ENCODE measurements at places on chromosomes 2 and 18.

- peak; percentile 84 for DNase-seq
Observed at GRCh38 chr18:13447621-13448334, 229.2 kb downstream of the LDLRAD4 start.

DNA sequence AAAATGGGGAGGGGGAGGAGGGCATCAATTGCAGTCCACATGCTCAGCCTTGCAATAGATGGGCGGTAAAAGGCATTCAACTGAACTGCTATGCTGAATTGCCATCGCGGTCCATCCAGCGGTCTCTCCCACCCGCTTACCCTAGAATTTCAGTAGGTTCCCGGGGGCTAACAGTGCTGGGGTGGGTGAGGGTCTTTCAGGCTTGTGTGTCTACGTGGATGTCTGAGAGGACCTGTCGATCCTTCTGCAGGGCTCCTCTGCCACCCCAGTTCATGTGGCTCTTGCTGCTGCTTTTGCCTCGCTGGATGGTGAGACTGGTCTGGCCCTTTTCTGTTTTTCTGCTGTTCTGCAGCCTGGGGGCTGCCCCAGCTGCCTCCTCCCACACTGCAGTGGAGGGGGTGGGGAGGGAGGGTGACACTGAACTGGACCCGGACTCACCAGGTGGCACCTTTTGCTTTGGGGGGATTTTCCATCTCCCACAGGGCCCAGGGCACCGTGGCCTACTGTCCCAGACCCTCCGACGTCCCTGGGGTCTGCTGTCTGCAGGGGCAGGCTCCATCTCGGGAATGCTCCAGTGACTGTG is 14.1 kb downstream of the ACKR3 start:
- DNase-seq: no peak

GRCh38 chr18:1416074-1416473 is 511.4 kb downstream of the ADCYAP1 start:
- no peak for DNase-seq

- DNase-seq: no peak
Observed at GRCh38 chr2:68692511-68692910, 42.1 kb upstream of the ARHGAP25 start.

GRCh38 chr2:46914578-46915230 is 902 bp downstream of the MCFD2 start:
- no peak for DNase-seq

DNA sequence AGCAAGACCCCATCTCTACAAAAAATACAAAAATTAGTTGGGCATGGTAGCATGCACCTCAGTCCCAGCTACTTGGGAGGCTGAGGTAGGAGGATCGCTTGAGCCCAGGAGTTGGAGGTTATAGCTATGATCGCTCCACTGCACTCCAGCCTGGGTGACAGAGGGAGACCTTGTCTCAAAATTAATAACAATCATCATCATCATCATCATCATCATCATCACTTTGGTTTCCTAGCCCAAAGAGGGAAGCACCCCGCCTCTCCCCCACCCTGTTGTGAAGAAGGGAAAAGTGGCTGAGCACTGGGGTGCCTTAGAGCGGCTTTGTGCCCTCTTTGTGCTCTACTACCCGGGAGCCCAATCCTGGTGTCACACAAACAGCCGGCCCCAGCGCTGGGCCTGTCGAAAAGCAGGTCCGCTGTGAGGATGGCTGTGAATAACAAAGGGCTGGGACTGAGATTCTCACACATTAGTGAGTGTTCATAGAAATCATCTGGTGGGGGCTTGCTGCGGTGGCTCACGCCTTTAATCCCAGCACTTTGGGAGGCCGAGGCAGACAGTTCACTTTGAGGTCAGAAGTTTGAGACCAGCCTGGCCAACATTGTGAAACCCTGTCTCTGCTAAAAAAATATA is 42.6 kb upstream of the ASXL2 start:
- no peak for DNase-seq

GRCh38 chr18:37779220-37779619 is 213.6 kb upstream of the CELF4 start:
- DNase-seq: no peak

DNA sequence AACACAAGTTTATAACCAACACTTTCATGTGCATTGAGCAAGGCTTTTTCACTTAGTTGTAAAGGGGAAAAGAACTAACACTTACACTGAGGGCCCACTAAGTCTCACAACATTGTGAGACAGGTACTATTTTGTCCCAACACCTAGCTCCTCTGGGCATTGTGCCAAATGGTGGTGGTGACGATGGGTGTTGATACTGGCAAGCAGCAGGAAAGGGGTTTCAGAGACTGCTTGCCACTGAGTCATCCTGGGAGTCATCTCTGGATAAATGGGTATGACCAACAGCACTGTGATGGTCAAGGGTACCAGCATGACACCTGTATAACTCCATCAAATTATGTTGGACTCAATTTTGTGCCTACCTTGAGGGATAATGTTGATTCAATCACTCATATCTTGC is 138.8 kb upstream of the ITGA6 start:
- DNase-seq: peak; percentile 17

DNA sequence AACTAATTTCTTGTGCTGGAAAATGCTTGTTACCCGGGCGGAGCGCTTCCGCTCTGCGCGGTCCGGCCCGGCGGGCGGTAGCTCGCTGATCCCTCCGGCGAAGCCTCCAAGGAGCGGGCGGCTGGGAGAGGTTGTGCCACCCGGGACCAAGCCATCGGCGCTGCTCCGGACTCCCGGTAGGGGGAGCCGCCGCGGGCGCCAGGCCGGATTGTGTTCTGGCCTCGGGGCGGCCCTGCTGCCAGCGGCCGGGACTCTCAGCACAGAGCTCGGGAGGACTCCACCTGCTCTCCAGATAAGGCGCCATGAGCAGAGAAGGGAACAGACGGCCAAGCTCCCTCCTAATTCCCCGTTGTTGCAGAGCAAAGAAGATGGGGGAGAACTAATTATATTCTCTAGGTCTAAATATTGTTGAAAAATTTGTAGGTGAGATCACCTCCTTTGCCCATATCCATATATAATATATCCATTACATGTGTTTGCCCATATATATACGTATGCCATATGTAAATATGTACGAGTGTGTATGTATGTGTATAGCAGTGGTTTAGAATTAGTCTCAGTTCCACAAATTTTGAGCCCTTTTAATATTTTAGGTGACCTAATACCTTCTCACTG is 13.8 kb upstream of the SATB2 start:
- DNase-seq: peak; percentile 64

GRCh38 chr18:58446391-58447060 is 182.4 kb downstream of the ALPK2 start:
- DNase-seq: no peak

DNA sequence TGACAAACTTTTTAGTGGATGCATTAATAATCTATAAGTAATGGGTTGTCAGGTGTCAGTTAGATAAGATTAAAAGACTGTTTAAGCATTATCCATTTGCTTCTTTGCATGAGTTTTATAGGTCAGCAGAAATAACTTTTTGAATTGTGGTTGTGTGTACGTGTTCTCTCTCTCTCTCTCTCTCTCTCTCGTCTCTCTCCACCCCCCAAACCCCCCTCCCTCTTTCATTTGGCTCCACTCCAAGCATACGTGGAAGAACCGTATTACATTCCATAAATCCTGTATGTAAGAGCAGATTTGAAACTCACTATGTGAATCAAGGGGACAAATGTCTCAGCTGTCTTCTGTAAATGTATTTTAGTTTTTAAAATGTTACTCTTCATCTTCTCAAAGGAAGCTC is 120.2 kb downstream of the MEIS1 start:
- no peak for DNase-seq

DNA sequence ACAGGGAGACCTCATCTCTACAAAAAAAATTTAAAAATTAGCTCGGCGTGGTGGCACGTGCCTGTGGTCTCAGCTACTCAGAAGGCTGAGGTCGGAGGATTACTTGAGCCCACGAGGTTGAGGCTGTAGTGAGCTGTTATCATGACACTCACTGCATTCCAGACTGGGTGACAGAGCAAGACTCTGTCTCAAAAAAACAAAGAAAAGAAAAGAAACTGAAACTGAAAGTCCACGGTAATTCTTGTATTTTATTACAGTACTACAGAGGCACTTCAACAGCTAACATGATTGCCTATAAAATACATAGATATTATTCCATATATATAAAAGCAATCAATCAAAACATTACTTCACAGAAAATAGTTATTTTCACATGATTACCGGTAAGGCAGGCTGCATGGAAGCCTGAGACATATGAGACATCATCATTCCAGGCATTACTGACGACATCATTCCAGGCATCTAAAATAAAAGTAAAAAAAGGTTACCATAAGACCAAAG is 23.1 kb downstream of the PRPF40A start:
- DNase-seq: no peak

All from NCI-H2171 (cell line).